RWPE1 (cell line): ENCODE measurements at places on chromosomes 16 and 17.
A peak's percentile ranks its signal among the peaks of the same experiment; 100 is the strongest.

DNA sequence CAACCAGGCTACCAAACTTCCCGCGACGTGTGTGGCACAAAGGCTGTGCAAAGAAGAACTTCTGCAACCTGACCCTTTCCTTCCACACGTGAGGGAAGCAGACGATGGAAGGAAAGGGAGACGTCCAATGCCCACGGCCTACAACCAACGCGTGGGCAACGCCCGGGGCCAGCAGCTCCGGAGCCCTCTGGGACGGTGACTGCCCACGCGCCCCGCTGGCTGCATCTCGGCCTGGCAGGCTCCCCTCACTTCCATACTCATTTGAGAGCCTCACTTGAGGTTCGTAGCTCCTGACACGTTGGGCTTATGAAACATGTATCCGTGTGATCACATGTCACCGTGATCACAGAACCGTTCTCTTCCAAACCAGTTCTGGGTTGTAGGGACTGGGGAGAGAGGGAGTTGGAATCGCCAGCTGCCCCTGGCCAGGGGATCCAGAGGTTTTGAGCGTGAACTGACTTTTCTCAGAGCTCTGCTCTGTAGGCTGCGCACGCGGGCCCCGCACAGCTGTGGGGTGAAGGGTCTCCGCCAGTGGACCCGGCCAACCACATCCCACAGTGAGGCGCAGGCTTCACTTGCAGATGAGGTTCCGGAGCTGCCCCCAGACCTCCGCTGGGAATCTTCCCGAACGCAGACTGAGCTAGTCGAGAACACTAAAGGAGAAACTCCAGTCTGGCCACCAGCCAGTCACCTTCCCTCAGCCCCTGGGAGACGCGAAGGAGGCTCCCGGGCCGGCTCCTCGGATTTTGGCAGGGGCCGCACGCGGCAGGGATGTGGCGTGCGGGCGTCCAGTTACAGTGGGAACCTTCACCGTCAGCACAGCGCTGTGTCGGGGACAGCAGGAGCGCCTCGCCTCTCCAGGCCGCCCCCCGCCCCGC lies 1.0 kb downstream of the LMF1 start:
- no peak for DNase-seq

GRCh38 chr17:79625706-79626105 lies 14.9 kb upstream of the RBFOX3 start:
- no peak for DNase-seq

DNA sequence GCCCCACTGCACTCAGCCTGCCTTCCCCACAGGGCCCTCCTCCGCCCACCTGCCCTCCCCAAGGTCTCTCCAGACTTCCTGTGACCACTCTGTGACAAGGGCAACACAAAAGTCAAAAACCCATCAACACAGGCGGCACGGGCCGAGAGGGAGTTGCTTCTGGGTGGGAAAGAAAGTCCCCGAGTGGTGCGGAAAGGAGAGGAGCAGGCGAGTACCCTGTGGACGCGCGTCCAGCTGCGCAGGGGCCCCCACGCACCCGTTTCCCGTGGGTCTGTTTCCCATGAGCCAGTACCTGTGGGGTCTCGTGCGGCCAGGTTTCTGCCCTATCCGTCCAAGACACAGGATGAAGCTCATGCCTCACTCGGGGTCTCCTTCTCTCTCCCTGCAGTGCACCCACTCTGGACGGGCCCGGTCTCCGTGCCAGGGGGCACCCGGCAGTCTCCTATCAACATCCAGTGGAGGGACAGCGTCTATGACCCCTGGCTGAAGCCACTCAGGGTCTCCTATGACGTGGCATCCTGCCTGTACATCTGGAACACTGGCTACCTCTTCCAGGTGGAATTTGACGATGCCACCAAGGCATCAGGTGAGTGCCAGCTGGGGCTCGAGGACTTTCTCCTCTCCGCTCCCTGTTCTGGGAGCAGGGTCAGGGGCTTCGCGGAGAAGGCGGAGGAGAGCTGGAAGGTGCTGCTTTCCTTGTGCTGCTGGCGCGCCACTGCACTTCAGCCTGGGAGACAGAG lies 12.2 kb downstream of the CD2BP2 start:
- no peak for DNase-seq

- no peak for DNase-seq
Observed at GRCh38 chr16:48393485-48394354, 8.5 kb upstream of the SIAH1 start.

DNA sequence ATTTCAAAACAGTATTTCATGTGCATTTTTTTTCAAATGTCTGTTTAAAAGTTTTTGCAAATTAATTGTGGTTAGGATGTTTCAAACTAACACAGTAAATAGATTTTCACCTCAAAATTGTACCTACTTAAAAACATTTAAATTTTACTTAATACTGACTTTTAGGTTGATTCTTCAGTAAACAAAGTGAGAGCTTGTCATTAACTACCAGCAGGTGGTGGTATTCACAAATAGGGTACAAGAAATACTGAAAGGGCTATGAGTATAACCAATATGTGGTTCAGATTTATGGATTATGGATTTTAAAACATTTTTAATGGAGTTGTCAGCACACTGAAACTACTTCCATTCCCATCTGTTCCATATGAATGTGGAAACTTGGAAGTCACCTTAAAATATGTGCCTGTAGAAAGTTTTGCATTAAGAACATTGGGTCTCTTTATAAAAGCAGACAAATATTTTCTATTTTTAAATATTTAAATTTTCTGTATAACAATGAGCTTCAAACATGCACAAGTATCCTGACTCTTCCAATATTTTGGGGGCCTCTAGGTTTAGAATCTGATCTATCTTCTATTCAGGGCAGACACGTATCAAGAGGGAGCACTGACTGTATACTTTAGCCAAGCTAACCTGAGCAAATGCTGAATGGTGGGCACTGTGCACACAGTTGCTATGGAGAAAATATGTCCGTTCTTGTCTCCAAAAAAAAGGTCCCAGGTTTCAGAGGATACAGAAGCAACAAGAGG lies 155.6 kb downstream of the SNX11 start:
- DNase-seq: peak; percentile 18

GRCh38 chr16:79265196-79265595 lies 335.3 kb downstream of the MAF start:
- no peak for DNase-seq

DNA sequence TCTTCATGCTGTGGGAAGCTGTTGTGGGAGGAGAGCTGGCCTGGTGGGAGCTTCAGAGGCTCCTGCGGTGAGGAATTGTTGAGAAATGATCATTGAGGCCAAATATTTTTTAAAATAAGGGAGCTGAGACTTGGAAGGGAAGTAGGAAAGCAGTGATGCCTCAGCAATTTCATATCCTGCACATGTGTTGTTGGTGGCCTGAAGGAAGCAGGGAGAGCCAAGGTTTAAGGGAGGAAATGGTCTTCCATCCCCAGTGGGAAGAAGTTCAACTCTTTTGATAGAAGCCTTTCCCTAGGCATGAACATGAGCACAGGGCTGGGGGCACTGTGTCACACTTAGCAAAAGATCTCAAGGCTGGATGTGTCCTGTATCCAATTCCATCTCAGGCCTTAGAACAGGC lies at the start of gene CCL14:
TSS of gene CCL14 (minus strand) at position 87 of the 400 bp plus-strand sequence. CDS start at position 7, 80 bp downstream.
- DNase-seq: no peak

GRCh38 chr16:80447241-80447640 lies 93.6 kb upstream of the DYNLRB2 start:
- no peak for DNase-seq

GRCh38 chr17:65058593-65058992 lies 2.1 kb upstream of the GNA13 start:
- peak; percentile 79 for DNase-seq

GRCh38 chr16:2155091-2155950 lies at the start of gene TRAF7:
TSS of gene TRAF7 (plus strand) at chr16:2155782. CDS start at chr16:2163921, 8,139 bp downstream.
- DNase-seq: peak; percentile 97

DNA sequence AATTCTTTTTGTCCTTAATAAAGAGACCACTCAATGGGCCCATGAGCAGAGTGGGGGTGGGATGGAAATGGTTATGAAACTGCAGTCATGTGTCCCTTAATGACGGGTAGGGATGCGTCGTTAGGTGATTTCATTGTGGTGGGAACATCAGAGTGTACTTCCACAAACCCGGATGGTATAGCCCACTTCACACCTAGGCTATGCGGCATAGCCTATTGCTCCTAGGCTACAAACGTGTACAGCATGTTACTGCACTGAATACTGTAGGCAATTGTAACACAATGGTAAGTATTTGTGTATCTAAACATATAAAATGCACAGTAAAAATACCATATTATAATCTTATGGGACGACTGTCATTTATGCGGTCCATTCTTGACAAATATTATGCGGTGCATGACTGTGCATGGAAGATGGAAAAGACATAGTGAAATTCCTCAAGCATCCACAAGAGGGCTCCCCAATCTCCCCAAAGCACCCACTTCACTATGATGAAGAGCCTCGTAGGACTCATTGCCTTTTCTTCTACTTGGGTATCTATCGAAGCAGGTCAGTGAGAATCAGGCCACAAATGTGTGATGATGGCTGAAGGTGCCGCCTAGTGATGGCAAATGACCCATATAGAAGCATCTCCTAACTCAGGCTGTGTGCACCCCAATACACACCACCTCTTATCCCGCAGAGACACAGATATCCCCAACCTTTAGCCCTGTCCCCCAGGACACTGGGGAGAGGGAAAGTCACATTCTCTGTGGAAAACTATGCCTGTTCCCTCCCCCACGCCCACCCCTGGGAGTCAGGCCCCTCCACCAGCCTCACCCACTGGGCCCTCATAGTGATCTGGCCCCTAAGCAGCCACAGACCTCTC lies 43.5 kb downstream of the TBX21 start:
- peak; percentile 58 for DNase-seq

DNA sequence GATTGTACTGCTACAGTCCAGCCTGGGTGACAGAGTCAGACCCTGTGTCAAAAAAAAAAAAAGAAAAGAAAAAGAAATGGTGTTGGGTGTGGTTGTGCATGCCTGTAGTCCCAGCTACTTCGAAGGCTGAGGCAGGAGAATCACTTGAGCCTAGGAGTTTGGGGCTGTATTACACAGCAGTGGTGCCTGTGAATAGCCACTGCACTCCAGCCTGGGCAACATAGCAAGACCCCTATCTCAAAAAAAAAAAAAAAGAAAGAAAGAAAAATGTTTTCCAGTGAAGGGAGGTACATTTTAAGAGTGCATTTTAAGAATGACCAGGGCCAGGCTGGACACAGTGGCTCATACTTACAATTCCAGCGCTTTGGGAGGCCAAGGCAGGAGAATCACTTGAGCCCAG lies 6.3 kb downstream of the ARL2BP start:
- DNase-seq: no peak

DNA sequence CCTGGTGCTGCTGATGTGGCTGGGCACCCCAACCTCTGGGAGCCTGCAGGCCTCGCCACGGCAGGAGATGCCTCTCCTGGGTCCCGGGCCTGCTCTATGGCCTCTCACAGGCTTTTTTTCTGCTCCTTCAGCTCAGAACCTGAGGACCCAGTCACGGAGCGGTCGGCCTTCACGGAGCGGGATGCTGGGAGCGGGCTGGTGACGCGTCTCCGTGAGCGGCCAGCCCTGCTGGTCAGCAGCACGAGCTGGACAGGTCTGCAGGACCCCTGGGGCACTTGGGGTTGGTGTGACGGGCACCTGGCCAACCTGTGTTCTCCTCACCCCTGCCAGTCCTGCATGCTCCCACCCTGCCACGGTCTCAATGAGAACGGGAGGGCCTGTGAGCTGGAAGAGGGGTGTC lies 7.0 kb downstream of the ALG1 start:
- no peak for DNase-seq

- DNase-seq: no peak
Observed at GRCh38 chr17:59421722-59422121, 90.3 kb downstream of the YPEL2 start.

GRCh38 chr17:48738803-48739526 lies 10.4 kb upstream of the HOXB13 start:
- peak; percentile 33 for DNase-seq

GRCh38 chr17:30996486-30996885 lies 25.6 kb downstream of the RNF135 start:
- no peak for DNase-seq

- DNase-seq: no peak
Observed at GRCh38 chr16:57667526-57668262, 412 bp upstream of the ADGRG3 start.

DNA sequence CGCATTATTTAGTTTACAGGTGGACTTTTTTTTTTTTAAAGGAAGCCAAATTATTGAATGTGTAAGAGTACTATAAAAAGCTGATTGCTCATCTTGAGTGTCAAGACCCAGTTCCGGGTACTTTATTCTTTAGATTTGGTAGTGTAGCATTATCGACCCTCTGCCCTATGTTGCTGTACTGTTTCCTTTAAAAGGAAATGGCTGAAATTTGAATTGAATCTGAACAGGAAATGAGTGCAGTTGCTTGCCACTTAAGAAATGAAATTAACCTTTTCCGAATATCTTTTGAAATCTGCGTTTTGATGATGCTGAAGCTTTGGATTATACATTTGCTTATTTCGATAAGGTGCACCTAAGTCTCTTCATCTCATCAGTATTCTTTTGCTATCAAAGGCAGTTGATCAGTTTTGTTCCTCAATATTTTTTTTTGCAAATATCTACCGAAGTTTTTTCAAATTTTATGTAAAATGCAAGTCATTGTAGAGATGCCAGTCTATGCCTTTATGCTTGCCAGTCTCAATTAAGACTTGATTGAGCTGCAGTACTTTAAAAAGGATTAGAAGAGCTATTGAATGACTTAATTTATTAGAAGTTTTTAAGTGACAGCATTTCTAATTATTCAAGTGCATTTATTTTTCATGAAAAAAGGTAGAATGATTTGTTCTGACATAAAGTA lies 1.8 kb downstream of the GGNBP2 start:
- DNase-seq: no peak

DNA sequence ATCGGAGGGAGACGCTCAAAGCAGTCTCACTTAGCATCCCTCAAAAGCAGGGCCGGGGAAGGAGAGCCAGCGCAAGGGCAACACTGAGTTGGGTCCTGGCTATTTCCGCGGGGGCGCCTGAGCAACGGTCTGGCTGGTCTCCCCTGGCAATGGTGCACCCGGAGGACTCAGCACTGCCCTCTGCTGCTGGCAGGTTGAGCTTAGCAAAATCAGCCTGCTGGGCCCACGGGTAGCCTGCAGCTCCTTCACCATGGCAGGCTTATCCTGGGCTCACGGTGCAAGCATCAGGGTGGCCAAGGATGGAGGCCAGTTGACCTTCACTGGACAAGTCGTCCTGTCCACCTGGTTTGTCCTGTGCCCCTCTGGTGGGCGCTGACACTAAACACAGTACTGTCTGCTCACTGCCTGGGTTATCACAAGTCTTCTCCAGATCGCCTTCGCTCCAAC lies 14.4 kb upstream of the ALDH3A1 start:
- peak; percentile 52 for DNase-seq

GRCh38 chr16:88391144-88391850 lies 8.5 kb downstream of the ZNF469 start:
- DNase-seq: no peak

- DNase-seq: no peak
Observed at GRCh38 chr16:84419730-84420129, 51.4 kb downstream of the ATP2C2 start.

- no peak for DNase-seq
Observed at GRCh38 chr16:14186007-14186794, 115.1 kb downstream of the MRTFB start.

GRCh38 chr17:69179227-69179952 lies 37.7 kb upstream of the ABCA6 start:
- DNase-seq: peak; percentile 4

- DNase-seq: no peak
Observed at GRCh38 chr16:78623796-78624195, 524.3 kb downstream of the WWOX start.
